BJ (cell line): ENCODE measurements at places on chromosomes 6 and 20. TPM values are rescaled to one million over a fixed set of nuclear protein-coding genes. Genes with fewer than 3 reads are reported as not detected.

UBE2C gene
- 70.6 and 90.8 TPM in 2 replicates for polyA plus RNA-seq

ZKSCAN4 gene
- polyA plus RNA-seq = 3.0 and 3.3 TPM in 2 replicates

EDN3 gene
- polyA plus RNA-seq = not detected in 2 replicates

FOXF2 gene
- polyA plus RNA-seq = 17.7 and 23.4 TPM in 2 replicates

PERP gene
- polyA plus RNA-seq = 47.5 and 52.3 TPM in 2 replicates

GINS1 gene
- 2.7 and 4.7 TPM in 2 replicates for polyA plus RNA-seq

NFKBIL1 gene
- 10.8 and 13.6 TPM in 2 replicates for polyA plus RNA-seq

GSTA3 gene
- polyA plus RNA-seq = not detected in 2 replicates

TRAPPC3L gene
- polyA plus RNA-seq = 0.04 and 0.17 TPM in 2 replicates

HLA-DRB1 gene
- polyA plus RNA-seq = not detected in 2 replicates

SIM1 gene
- 27.1 and 32.9 TPM in 2 replicates for polyA plus RNA-seq

FGD2 gene
- polyA plus RNA-seq = not detected in 2 replicates

PDE10A gene
- 0.36 and 0.40 TPM in 2 replicates for polyA plus RNA-seq
